Activated CD8-positive, alpha-beta T cell treated with anti-CD3 and anti-CD28 coated beads, Interleukin-2, amount 10 ng/mL, durations not matched to agents 7 days and 5 days (primary cell): ENCODE measurements at places on chromosomes 7 and 10. TPM values are rescaled to one million over a fixed set of nuclear protein-coding genes. Genes with fewer than 3 reads are reported as not detected.

DNA sequence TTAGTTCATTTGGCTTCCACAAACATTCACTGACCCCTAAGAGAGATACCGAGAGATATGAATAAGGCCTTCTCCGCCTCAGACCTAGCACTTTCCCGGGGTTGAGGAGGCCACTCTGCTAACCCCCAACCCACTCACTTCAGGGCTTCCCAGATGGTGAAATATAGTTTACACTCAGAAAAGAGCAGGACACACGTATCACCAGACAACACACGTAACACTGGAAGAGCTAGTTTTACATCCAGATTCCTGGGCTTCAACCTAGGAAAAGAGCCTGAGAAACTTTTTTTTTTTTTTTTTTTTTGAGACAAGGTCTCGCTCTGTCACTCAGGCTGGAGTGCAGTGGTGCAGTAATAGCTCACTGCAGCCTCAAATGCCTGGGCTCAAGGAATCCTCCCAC lies 15.2 kb upstream of the DLG5 start:
- no peak overlapping the region for H3K27ac ChIP-seq
- H3K36me3 ChIP-seq = no peaks in the 10 kb centered on the region
- H3K27me3 ChIP-seq = peaks cover 5% of the 10 kb centered on the region
- no peaks in the 10 kb centered on the region for H3K4me1 ChIP-seq
- H3K4me3 ChIP-seq = no peak overlapping the region
- DNase-seq = no peak

DNA sequence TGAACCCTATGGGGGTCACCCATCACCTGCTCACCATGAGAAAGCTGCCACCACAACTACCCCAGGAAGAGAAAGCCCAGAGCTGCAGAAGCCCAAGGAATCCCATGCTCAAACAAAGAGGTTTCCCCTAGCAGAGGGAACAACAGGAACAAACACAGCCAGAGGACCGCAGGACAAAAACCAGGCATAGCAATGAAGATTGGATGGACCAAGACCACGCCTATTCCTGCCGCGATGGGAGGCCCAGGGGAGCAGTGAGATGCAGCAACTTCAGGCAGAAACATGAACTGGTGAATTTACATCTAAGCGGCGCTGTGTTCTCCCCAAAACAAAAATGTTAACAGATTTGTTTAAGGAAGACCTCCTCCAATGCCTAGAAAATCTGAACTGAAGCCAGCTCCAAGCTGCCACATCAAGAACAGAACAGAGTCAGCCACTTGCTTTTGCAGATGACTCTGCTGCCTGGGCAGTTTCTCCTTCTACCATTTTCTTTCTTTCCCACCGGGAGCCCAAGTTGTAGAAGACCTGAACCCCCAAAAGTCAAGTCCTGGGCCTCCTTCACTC lies 134.2 kb upstream of the NEBL start:
- no peaks in the 10 kb centered on the region for H3K36me3 ChIP-seq
- no peaks in the 10 kb centered on the region for H3K4me1 ChIP-seq
- no peaks in the 10 kb centered on the region for H3K27me3 ChIP-seq
- H3K27ac ChIP-seq = no peak overlapping the region
- no peak for DNase-seq
- no peak overlapping the region for H3K4me3 ChIP-seq

Gene ADK
- total RNA-seq = 40.2 TPM

DNA sequence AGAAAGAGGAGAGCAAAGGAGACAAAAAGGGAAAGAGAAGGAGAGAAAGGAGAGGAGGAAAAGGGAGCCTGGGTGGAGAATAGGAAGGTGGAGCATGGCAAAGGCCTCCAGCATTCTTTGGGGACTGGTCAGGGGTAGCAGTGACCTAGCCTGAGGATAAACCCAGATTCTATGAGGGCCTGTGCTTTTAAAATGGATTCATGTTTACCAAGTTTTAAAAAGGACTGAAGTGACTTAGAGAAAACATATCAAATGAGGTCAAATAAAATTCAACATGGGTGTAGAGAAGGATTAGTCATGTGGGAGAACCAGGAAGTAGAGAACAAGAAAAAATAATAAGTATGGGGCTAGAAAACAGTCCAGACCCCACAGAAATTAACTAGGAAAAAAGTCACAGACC lies 20.7 kb downstream of the CREB3L2 start:
- no peak overlapping the region for H3K27ac ChIP-seq
- no peaks in the 10 kb centered on the region for H3K4me1 ChIP-seq
- no peaks in the 10 kb centered on the region for H3K27me3 ChIP-seq
- H3K36me3 ChIP-seq = peaks cover 29% of the 10 kb centered on the region
- H3K4me3 ChIP-seq = no peak overlapping the region
- DNase-seq = no peak

DNA sequence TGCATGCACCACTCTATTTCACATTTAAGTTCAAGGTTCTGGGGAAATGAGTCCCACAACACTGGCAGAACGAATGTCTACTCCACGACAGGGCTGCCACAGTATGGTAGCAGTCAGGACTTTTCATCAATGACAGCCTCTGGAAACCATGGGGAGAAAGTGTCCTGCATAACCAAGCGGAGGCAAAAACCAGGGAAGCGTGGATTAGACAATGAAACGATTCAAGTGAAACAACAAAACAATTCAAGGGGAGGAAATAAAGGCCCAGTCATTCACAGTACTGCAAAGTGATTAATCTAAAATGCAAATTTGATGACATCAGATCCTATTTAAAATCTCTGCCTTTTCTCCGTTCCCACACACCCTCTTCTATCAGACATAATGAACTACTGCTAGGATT lies 168.2 kb downstream of the DPY19L1 start:
- H3K36me3 ChIP-seq = no peaks in the 10 kb centered on the region
- DNase-seq = no peak
- H3K27me3 ChIP-seq = no peaks in the 10 kb centered on the region
- H3K4me1 ChIP-seq = no peaks in the 10 kb centered on the region
- H3K27ac ChIP-seq = no peak overlapping the region

Gene SLC18A3
- not detected for total RNA-seq

- H3K27me3 ChIP-seq = peaks cover 3% of the 10 kb centered on the region
- peaks cover 16% of the 10 kb centered on the region for H3K36me3 ChIP-seq
- H3K4me3 ChIP-seq = no peak overlapping the region
- no peak for DNase-seq
Observed at GRCh38 chr7:132191418-132191817, 384.9 kb downstream of the PLXNA4 start.

DNA sequence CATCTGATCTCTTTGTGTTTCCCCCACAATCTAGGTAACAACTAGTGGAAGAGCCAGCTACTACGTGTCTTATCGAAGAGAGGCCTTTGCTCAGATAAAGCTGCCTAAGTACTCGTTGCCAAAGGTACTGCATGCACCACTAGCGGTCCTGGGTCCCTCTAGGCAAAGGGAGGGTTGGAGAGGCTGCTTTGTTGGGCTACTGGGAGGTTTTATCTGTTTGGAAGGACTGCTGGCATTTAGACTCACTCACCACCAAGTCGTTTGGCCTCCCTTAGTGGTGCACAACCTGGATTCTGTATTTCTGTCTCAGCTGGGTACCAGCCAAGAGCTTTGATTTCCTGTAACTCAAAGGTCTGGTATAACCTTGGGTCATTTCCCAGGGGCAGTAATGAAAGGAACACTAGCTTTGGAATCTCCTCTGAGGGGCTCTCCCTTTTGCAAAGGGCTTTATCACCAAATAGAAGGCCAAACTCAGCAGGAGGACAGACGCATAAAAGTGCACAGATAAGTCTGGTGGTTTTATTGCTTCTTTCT lies 498.3 kb downstream of the SORCS3 start:
- H3K4me1 ChIP-seq = no peaks in the 10 kb centered on the region
- no peak overlapping the region for H3K4me3 ChIP-seq
- no peak overlapping the region for H3K27ac ChIP-seq

DNA sequence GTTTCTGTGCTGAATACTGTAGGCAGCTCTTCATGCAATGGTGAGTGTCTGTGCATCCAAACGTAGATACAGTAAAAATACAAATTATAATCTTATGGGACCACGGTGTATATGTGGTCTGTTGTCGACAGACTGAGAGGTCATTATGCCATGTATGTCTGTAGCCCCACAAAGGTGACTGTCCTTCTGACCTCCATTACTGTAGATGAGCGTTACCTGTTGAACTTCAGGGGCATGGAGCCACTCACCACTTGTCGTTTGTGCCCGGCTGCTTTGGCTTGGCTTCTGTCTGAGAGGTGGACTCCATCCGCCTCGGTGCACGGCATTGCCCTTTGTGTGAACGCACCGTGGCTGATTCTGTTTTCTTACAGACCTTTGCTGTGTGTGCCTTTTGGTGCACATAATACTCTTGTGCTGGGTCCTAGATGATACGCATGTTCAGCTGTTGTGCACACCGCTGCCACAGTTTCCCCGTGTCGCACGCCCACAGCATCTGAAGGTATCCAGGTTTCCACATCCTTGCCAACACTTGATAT lies 2.9 kb downstream of the UBE3C start:
- no peaks in the 10 kb centered on the region for H3K27me3 ChIP-seq
- no peak overlapping the region for H3K27ac ChIP-seq
- H3K36me3 ChIP-seq = peaks cover 54% of the 10 kb centered on the region
- no peak for DNase-seq
